ENCODE measurements at places on chromosomes 11 and 22.

GRCh38 chr11:64441127-64441526 lies 82.2 kb downstream of the RPS6KA4 start:
- no peak for DNase-seq

DNA sequence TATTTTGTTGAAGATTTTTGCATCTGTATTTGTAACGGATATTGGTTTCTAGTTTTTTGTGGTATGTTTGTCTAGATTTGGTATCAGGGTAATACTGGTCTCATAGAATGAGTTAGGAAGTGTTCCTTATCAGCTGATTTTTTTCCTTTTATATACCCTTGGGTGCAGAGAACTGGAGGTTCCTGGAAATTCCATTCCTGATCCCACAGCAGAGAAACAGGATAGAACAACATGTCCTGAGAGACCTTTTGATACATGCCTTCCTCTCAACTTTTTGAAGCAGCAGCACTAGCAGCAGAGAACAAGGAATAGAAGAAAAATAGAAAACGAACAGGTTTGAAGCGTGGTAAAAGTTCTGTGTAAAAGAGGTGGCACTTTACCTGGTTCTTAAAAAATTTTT lies 36.8 kb downstream of the BIRC2 start:
- no peak for DNase-seq

- DNase-seq = no peak
These were observed 31.7 kb upstream of the NAV2 start for GRCh38 chr11:19680829-19681368.

DNA sequence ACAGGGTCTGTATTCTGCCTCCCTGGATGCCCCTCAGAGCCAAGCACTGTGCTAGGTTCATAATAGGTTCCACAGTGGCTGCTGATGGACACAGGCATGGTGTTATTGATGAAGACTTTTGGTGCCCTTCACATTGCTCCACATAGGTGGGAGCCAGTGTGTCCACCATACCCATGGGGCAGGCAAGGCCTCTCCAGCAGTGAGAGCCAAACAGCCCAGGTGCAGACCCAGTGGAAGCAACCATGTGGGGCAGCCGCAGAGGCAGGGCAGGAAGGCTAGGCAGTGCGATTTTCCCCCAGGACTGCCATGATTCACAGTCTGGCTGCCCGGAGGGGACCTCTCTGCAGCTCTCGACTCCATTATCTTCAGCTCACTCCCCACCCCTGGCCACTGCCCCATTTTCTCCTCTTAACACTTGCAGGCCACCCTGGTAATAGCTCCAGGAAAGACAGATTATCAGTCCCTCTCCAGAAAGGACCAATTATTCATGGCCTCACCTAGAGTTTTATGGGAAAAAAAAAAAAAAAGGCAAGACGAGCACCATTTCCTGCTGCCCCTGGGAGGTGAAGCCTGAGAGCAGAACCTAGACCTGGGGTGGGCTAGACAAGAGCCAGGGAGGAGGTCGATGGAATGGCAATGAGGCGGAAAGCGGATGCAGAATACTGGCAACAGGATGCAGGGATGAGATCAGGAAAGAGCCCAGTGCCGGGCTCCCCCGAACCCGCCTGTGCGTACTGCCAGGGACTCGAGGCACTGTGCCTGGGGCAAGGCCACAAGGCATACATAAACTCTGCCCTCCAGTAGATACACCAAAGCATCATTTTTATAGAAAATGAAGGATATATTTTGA lies 343.0 kb upstream of the NCAM1 start:
- no peak for DNase-seq

DNA sequence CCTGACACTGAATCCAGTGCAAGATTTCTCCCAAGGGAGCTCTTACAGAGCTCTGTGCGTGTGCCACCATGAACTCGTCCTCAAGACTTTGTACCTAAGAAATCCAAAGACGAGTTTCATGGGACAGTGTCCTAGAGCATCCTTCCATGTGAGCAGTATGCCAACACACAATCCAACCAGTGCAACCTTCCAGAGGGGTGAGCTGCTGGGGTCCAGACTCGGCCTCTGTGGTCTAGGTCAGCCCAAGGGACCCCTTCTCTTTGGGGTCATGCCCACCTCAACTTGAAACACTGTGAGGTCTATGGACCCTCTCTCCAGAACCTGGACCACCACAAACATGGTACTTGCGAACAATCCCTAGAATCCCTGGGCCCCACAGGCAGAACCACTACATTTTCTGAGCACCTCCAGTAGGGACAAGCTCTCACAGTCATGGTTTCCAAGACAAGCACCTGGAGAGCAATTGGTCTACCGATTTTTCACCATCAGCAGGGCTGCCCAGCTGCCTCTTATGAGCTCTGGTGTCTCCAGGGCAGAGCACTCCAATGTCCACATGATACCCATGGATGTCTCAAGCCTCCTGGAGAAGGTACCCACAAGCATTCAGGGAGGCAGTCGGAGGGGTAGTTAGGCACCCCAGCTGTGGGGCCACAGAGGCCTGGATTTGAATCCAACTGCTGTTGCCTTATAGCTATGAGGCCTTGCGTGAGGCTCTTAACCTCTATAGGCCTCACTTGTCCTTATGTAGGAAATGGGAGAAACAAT lies 7.7 kb downstream of the CHST1 start:
- DNase-seq = no peak

DNA sequence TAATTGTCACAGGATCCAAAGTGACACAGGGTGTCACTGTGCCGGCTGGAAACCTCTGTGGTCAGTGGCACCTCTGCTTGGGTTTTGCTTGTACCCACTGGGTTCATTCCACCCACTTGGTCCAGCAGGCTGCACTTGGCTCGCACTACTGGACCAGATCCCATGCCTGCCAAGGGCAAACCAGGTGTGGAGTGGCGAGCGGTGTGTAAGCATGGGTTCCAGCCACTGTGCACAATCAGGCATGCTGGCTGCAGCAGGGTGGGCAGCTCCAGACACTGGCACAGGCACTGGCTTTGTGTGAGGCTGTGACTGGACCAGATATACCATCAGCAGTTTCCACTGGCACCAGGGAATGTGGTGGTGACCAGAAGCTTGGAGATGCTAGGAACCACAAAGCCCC lies 261.4 kb downstream of the KCNA4 start:
- no peak for DNase-seq
